ENCODE measurements at places on chromosomes 2 and 18.
A peak's percentile ranks its signal among the peaks of the same experiment; 100 is the strongest.

DNA sequence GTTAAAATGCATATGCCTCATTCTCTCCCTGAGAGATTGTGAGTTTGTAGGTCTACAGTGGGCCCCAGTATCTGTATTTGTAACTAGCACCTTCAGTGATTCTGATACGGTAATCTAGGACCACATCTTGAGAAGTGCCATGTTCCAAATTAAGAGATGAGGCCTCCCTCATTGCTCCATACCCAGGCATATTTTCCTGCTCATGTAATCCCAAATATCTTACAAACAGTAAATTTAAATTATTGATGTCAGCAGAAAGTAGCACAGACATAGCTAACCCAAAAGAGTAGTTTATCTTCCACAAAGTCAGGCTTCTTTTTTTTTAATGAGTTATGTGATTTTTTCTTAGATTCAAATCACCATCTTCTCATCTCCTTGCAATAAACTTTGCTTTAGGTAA is 263.8 kb downstream of the SETBP1 start:
- DNase-seq: no peak

DNA sequence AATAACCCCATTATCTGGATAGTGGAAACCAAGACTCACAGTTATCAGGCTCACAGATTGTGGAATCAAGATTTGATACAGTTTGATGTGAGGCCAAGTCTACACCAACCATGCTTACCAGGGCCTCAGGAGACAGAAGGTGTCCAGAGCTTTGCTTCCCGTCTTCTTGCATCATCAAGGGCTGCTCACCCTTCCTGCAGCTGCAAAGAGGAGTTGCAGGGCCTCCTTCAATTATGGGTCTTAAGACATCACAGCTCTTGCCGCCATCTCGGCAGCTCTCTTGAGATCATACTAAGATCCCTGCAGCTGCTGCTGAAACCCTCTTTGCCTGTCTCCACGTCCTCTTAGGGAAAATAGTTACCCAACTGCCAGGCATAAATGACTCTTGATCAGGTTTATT is 176.0 kb downstream of the MGAT5 start:
- no peak for DNase-seq

GRCh38 chr2:44777537-44777936 is 164.0 kb upstream of the SIX3 start:
- peak; percentile 65 for DNase-seq

DNA sequence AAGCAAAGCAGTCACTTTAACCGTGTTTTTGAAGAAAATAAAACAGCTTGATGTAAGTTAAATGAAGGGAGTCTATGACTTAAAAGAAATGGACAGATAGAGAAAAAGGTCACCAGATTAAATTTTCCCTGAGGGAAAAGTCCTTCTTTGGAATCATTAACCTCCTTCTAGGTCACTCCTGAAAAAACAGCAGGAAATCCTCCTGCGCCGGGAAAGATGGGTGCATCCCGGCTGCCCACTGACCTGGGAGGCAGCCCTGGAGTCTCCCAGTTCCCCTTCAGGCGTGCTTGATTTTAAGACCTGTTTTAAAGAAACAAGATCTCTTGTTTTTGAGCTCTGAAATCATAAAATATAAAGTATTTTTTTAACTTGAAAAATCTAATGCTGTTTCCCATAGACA is 18.4 kb upstream of the ZNF521 start:
- no peak for DNase-seq

DNA sequence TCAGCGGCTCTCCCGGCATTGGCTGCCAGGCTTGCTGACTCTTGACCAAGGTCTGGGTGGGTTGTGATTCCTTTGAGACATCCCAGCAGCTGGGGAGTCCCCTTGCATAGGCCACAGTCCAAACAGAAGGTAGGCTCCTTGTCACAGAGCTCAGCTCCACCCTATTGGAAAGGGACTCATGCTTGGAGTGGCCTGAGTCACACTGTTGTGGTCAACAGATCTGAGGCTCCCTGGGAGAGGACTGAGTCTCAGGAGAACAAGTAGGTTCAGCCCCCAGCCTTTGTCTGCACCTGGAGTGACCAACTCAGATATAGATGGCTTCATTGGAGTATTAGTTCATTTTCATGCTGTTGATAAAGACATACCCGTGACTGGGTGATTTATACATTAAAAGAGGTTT is 32.1 kb upstream of the SH3BP4 start:
- DNase-seq: no peak

DNA sequence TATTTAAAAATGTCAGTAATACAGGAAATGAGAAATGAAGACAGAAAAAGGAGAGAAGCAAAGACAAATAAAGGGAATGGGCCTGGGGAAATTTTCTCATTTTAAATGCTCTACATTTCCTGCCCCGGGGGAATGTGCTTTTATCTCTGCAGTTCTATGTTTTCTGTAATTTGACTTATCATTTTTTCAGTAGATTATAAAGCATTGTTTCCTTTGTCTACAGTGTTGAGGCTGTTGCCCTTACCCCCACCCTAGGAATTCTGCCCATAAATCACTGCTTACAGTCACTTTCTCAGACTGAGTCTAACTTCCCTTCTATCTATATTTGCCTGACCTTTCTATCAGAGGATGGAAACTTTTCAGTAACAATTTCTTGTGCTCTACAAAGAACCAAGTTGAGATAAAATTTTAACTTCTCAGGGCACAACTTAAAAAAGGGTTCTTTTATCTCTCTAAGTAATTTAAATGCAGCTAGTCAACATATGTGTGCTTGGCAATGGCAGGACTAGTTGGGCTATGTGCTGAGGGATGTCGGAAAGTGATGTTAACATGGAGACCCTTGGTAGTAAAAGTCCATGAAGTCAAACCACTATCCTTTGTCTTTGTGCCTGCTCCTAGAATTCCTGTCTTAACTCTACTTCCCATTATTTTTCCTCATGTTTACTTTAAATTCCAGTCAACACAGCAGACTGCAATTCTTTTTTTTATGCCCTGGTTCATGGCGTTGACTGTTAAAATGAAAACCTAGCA is 146.5 kb upstream of the MMADHC start:
- no peak for DNase-seq

- DNase-seq: no peak
These were observed 107.1 kb downstream of the THADA start for GRCh38 chr2:43488737-43489136.

GRCh38 chr2:181374781-181375675 is 82.2 kb upstream of the ITGA4 start:
- no peak for DNase-seq

GRCh38 chr18:72652990-72653593 is 109.0 kb upstream of the CBLN2 start:
- peak; percentile 6 for DNase-seq

GRCh38 chr18:26468931-26469340 is 79.4 kb downstream of the KCTD1 start:
- DNase-seq: peak; percentile 67

All from NCI-H774 (cell line).